ENCODE measurements at places on chromosomes 3 and 15.

GRCh38 chr15:46460431-46461094 is 825.7 kb downstream of the SQOR start:
- DNase-seq: no peak

GRCh38 chr3:93988283-93988682 is 8.3 kb downstream of the ARL13B start:
- no peak for DNase-seq

GRCh38 chr3:28575746-28576613 is 227.4 kb upstream of the AZI2 start:
- peak; percentile 15 for DNase-seq

- peak; percentile 39 for DNase-seq
Measured at GRCh38 chr3:32815841-32816438, 1.9 kb upstream of the TRIM71 start.

DNA sequence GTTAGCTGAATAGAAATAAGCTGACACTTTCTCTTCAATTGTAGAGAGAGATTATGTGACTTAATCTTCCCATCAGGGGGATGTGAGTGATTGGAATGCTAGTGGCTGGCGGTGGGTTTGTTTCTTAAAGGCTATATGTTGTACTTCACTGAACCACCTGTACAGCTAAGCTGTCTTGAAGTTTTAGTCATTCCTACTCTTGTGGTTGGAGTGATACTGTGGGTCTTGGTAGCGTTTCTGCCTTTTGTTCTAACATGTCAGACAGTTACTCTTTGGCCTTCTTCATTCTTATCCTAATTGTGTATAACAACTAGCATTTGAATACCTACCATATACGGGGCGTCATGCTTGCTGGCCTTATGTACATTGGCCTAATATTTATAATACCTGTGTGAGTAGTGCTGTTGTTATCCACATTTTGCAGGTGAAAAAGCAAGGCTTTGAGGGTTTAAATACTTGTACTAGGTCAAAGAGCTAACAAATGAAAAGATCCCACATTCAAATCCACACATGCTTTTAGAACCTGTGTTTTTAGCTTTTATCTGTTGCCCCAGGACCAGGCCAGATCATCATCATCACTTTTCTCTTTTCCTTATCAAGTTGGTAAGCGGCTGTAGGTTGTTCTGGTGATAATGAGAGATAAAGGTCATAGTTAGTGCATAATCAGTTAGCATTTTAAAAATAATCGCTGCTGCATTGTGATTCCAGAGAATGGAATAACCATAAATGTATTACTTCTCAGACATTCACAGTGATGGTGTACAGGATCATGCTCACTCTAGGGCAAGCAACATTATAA is 50.2 kb downstream of the AKAP13 start:
- DNase-seq: peak; percentile 73

- no peak for DNase-seq
Measured at GRCh38 chr15:58139989-58140522, 1.9 kb downstream of the AQP9 start.

- DNase-seq: no peak
Measured at GRCh38 chr3:158751316-158751715, 19.1 kb upstream of the RARRES1 start.

- no peak for DNase-seq
Measured at GRCh38 chr3:126530171-126531050, 6.5 kb downstream of the CHST13 start.

DNA sequence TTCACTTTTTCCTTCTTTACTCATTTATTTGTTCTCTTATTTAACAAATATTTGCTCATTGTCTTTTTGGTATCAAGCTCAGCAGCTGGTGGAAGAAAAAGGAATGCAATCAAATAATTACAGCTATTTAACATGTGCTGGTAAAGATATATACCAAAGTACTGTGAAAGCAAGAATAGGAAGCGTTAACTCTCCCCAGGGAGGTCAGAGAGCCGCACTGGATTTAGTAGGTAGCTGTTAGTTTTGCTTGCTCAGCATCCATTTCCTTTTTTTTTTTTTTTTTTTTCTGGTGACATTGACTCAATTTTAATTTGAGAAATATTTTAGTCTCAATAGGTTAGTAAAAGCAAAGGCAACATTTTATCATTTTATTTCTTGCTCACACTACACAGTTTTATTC is 308.5 kb upstream of the MDFIC2 start:
- no peak for DNase-seq

GRCh38 chr3:108118038-108118768 is 27.4 kb upstream of the CD47 start:
- DNase-seq: no peak

DNA sequence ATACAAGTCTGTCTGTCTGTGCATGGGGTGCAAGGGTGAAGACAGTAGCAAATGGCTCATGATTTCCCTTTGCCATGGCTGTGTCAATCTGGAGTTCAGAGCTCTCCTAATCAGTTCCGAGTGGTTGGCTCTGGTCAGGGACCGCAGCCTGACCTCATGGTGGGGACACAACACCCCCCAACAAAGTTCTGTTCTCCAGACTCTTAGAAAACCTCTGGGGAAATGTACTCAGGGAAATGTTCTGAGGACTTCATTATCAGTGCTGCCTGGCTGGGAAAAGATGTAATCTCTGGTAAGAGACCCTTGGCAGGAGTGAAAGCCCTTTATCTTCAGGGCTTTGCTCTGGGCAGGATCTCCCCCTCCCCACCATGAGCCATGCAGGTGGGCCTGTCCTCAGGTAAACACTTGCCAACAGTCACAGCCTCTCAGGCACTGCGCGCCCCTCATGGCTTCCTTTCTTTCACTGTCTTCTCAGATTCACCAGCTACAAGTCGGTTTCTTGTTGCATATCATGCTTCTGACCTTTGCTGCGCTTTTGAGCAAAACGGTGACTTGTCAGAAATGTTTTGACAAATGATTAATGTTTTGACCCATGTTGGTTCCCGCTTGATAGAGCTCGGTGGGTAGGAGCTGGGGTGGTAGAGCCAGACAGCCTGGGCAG is 95.5 kb downstream of the ST6GAL1 start:
- no peak for DNase-seq

DNA sequence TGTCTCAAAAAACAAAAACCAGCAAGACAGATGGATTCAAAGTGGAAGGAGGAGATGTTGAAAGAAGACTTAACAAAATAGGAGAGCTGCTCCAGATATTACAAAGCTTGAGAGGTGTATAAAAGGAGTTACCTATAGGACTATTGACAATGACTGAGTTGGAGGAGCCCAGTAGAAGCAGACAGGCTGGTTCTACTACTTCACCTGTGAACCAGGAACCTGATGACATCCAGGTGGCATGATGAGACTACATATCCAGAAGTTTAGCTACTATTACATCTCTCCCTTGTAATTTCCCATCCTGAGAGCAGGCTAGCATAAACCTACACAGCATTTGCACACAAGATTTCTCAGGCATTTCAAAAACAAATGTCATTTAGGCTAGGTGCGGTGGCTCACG is 49.3 kb downstream of the CPEB1 start:
- no peak for DNase-seq

DNA sequence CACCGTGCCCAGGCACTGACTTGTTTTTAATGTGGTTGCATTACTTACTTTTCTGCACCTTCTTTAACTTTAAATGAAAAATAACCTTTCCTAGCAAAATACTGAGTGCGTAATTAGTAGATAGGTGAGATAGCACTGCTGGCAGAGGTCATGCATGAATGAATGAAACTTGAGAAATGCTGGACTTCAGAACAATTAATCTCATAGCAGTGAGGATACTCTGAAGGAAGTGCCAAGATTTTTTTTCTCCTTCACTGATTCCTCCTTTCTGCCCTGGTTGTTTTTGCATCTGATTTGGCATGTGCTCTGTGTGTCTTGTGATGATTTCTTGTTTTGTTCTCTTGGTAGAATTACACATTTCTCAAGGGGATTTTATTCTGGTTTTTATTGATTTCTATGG is 378.9 kb downstream of the PTPRG start:
- DNase-seq: no peak

DNA sequence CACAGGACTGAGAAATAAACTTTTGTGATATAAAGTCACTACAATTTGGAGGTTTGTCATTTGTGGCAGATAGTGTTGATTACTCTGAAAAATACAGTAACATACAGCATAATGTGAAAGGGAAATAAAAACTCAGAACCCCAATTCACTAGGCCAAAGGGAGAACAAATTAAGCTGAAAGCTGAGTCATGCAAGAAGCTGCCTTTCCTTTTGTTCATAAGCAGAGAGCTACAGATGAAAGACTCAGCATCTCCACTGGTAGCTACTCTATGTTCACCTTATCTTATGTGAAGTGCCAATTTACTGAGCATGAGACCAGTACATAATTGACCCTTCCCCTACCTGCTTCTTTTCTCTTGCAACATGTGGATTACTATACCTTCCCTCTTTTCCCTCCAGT is 19.3 kb upstream of the SLTM start:
- DNase-seq: no peak

DNA sequence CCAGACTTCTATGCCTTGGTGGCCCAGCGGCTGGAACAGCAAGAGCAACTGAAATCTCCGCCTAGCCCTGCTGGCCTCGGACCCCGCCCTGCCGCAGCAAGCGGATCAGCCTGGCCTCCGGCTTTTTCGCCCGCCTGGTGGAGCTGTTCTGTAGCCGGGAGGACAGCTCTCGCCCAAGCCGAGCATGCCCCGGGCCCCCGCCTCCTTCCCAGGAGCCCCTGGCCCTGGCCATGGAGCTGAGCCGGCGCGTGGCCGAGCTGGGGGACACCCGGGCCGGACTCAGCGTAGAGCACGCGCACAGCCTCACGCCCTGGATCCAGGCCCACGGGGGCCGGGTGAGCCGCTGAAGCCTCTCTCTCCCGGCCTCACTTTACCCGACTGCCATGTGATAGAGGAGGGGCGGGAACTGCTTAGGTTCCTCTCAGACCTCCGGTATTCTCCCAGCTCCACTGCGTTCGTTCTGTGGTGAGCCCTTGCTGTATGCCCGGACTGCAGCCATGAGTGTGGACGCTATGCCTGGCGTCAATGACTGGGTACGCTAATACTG is 24.1 kb upstream of the MRPL3 start:
- DNase-seq: no peak

- no peak for DNase-seq
Measured at GRCh38 chr3:72474775-72475174, 373.5 kb downstream of the SHQ1 start.

GRCh38 chr15:70447928-70448698 is 315.2 kb downstream of the UACA start:
- DNase-seq: no peak

DNA sequence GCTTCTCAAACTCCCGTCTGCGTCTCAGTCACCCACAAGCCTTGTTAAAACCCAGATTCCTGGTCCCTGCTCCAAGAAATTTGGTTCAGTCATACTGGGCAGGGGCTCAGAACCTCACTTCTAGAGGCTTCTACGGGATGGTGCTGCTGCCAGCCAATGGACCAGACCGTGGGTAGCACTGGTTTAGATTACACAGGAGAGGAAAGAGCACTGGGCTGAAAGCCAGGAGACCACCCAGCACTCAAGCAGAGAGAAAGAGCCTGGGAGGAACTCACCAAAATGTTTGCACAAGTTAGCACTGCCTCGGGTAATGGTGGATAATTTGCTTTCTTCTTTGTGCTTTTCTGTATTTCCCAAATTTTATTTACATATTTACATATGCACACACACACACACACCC is 46.9 kb upstream of the MUC13 start:
- DNase-seq: no peak

Measured in GM13977 (cell line).